ENCODE measurements at places on chromosomes 4 and X.

- DNase-seq: no peak
These were observed 48.8 kb downstream of the PTCHD1 start for GRCh38 chrX:23383411-23383810.

GRCh38 chrX:46407036-46407752 lies 138.0 kb downstream of the ZNF674 start:
- no peak for DNase-seq

DNA sequence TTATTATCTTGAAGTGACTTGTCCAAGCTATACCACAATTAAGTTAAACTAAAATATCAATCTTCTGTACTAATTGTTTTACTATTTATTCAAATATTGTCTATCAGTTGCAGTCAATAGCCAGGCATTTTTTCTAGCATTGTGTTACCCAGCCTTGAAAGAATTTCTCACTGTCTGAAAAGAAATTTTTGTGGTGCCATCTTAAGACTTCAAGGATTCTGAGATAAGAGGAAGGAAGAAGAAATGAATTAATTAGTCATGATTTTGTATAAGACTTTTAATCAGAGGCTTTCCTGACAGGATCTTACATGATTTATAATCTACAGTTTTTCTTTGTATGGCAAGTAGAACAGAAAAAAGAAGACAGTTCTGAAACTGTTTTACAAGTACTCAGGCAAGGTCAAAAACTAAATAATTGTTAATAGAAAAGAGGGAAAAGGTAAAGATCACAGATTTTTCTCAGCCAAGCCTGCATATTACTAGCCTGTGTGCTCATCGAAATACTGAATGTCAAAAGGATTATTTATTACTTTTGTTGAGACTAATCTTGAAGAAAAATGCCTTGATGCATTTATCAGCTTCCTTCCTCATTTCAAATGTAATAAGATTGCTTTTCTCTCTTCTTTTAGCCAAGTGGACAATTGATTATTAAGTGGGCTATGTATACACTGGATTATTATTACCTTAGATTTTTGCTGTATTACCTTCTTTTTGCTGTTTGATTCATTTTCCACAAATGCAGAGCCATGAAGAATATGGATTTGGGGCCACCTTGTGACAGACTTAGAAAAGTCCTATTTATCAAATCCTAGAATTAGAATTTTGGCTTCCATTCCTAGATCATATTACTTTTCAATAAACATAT lies 53.8 kb downstream of the CXCL1 start:
- no peak for DNase-seq

DNA sequence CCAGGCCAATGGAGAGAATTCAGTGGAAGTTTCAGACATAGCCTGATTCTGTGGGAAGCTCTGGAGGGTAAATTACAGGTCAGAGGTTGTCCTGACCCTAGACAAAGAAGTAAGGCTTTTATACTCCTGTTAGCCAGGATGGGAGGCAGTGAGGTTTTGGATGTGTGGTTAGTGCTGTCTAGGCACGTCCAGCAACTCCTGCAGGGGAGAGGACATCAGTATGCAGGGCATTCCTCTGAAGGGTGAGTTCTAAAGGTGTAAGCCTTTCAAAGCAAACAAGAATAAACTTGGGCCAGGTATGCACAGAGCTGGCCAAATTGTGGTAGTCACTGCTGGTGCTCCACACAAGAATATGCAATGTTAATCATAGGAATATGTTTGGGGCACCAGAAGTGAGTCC lies 562.5 kb downstream of the CCSER1 start:
- DNase-seq: no peak

GRCh38 chr4:24910499-24910898 lies 2.3 kb downstream of the CCDC149 start:
- no peak for DNase-seq

- no peak for DNase-seq
These were observed 20.9 kb downstream of the GLRA3 start for GRCh38 chr4:174808119-174808518.

DNA sequence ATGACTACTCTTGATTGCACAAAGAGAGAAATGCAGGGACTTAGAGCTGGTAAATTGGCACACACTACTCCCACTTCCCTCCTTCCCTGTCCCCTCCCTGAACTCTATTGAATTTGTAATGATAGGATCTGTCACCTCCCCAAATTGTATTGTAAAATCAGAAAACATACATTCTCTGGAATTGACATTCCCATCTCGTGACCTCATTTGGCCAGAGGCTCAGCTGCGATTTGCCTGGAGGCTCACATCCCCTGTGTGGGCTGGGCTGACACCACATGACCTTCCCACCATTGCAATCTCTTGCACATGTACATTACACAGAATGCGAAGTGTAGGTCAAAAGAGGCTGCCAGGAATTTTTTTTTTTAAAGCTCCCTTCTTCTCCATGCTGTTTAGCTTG lies 172.1 kb downstream of the MID1IP1 start:
- DNase-seq: no peak

DNA sequence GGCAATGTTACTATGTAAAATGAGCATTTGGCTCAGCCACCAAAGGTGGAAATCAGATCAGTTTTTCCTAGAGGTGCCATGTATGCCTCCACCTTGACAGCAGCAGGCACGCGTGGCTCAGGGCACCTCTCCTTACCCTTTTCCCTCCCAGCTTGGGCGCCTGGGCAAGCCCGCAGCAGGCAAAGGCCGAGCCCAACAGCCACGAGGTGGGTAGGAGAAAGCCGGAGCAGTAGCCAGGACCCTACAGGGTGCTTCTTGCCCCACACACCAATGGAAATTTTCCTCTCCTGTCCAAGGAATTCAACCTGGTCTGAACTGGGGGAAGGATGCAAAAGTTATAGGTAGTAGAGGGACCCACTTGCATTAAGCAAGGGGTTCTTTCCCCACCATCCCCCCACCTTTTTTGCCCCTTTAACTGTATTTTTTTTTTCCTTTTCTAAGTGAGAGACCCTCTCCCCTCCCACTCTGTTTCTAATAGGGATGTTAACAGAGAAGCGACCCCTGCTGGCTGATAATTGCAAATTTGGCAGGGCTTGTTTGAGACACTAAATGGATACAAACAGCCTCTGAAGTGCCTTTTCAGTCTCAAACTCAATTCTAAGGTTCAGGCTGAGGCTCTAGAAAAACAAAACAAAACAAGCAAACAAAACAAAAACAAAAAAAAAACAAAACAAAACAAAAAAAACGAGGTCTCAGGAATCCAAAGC lies 895.1 kb downstream of the PCDH18 start:
- no peak for DNase-seq

GRCh38 chr4:128333309-128334018 lies 45.9 kb upstream of the PGRMC2 start:
- no peak for DNase-seq

DNA sequence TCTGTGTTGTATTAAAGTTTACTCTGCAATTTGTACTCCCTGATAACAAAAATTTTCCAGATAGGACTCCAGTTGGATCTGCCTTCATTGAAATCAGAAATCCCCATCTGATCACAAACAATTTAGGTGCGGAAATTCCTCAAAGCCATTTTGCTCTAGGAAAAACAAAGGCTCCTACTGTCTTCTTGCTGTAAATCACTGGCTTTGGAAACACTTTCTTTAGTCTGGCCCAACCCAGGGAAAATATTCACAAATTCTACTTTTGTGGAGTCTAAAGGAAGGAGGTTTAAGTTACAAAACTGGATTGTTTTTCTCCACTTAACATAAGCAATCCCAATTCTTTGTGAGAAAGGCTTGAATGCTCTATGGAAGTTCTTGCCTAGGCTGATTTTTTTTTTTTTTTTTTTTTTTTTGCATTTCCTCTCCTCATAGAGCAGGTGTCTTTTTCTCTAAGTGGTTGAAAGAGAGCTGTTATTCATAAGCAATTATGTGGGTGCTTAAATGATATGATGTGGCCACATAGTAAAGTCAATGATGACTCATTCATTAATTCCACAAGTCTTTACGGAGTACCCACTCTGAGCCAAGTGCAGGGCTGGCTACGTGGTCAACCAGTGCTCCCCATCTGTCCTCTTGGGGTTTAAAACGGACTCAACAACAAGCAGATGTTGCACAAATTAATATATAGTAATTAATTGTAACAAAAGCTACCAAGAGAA lies 261.4 kb downstream of the LDB2 start:
- no peak for DNase-seq

GRCh38 chr4:2402048-2402842 lies 16.2 kb downstream of the ZFYVE28 start:
- DNase-seq: no peak

DNA sequence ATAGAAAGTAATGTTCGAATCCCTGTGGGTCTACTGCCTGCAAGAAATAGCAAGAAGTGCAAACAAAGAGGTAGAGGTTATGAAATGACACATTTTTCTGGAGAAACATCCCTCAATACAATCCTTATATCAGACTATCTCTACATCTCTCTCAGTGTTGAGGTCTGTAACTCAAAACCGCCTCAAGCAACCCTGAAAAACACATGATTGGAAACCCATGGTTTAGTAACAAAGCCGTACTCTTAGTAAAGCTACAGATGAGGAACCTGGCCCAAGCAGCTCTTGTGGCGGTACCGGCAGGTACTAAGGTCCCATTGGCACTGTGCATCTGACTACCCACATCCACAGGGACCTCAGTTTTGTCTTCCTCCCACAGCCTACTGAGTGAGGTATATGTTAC lies 53.9 kb downstream of the IRF2 start:
- no peak for DNase-seq

GRCh38 chr4:14888790-14889572 lies 113.3 kb upstream of the CPEB2 start:
- no peak for DNase-seq

DNA sequence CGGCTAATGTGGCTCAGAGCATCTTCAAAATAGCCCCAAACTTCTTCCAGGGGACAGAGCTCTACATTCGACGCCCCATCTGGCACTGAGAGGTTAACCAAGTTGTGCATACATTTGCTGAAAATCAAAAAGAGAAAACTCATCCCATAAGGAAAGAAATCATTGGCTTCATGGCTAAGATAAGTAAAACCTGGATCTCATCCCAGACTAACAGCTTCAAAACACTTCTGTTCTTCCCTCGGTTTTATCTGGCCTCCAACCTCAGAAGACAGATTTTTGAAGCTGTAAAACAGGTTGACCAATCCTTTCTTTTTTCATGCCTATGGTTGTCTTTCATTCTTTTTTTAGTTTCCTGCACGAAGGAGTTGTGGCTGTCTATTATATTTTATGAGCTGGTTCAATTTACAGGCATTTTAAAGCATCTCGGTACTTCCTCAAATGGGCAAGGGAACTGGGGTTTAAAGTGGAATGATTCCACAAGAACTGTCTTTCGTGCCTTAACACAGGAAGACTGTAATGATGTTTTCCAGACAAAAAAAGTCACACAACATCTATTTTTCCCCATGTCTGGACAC lies 107.6 kb downstream of the DLG3 start:
- no peak for DNase-seq

DNA sequence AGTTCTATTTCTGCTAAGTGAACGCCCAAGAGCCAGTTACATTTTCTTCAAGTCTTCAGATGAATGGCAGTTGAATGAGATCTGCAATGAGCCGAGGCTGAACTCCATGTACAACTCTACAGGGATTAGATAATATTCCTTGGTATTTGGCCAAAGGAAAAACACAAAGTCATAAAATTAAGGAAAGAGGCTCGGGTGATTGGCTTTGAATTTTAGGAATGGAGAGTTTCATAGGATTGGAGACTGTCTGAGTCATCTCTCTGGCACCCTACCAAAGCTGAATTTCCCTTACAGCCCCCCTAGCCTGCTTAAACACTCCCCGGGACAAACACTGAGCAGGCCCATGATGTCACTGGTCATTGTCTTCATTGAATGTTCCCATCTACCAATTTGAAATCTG lies 188.0 kb upstream of the C1QTNF7 start:
- DNase-seq: no peak

DNA sequence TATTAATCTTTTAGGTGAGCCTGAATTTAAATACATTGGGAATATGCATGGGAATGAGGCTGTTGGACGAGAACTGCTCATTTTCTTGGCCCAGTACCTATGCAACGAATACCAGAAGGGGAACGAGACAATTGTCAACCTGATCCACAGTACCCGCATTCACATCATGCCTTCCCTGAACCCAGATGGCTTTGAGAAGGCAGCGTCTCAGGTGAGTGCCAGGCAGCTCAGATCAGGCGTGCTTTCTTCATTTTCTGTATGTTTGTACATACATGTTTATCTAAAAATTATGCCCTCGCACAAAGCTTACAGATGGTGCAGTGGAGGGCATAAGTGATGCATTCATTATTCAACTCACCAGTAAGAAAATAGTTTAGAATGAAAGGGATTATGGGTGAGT lies 85.6 kb downstream of the CPE start:
- no peak for DNase-seq

DNA sequence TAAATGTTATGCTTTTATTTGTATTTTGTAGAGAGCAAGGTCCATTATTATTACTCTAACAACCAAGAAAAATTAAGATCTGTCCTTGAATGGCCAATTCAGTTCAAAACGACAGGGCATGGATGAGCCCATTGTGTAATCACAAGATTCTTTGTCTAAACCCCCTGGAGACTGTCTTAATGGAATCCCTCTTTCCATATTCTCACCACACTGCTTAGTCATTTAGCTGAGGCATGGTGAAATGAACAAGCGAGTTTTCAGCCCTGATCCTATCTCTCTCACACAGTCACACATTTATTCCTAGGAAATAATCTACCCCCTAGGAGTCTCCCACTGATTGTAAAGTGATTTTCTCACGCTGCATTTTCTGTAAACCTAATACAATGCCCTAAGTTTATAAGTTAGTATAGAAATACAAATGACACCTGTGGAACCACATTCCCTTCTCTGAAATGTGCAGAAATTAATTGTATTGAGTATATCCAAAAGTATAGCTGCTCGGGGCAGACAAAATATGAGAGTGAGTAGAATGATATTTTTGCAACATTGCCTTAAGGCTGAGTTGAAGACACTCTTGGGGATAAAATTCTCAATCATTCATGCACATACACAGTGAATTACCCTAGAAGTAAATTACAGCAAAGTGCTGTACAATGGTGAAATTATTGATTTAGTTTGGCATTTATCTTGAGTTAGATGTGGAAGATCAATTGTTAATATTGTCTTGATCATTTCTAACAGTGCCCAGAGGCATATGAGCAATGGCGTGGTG lies 119.7 kb upstream of the PCDH7 start:
- DNase-seq: no peak

- peak; percentile 45 for DNase-seq
These were observed at the start of gene FGFBP2 for GRCh38 chr4:15963001-15963451. TSS of gene FGFBP2 (minus strand) at chr4:15963175. CDS start at chr4:15963129, 46 bp downstream.

- no peak for DNase-seq
These were observed 217.1 kb upstream of the SMIM31 start for GRCh38 chr4:164536814-164537213.

- no peak for DNase-seq
These were observed 11.3 kb downstream of the SMIM10L2A start for GRCh38 chrX:135432881-135433521.

GRCh38 chrX:65750674-65751469 lies 83.4 kb downstream of the MSN start:
- peak; percentile 5 for DNase-seq

- DNase-seq: no peak
These were observed 644.5 kb upstream of the ATOH1 start for GRCh38 chr4:93184053-93184452.

DNA sequence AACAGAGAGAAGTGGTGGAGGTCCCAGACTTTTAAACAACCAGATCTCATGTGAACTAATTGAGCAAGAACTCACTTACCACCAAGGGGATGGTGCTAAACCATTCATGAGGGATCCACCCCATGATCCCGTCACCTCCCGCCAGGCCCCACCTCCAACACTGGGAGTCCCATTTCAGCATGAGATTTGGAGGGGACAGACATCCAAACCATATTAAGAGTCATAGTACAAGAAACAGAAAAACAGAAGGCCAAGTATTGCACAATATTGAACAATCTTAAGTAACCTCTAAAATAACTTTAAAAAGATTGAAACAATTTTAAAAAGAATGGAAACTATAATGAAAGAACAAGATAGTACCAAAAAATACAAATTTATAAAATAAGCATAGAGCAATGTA lies 110.0 kb downstream of the CBR4 start:
- DNase-seq: no peak

Measured in stimulated activated CD8-positive, alpha-beta memory T cell treated with anti-CD3 and anti-CD28 coated beads, Interleukin-12 subunit alpha, Interleukin-12 subunit beta, amount 100 ng/mL, for 1 hour (primary cell).